ENCODE measurements at places on chromosomes 3 and 15.

DNA sequence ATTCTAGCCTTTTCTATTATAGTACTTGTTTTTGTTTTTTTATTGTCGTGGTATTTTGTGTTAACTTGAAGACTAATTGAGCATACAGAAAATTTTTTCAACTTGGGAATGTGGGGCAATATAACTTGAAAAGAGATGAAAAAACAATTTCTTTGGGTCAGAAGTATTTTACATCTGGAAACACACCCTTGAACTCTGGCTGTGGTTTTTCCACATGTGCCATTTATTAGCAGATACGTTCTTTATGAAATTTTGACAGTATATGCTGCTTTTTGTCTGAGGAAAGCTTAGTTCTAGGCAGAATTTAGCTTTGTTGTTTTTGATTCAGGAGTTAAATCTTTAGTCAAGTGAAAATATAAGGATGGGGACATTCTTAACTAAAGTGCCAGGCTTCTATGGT lies 44.7 kb downstream of the TCF12 start:
- no peak for DNase-seq

- DNase-seq: no peak
These were observed 24.4 kb downstream of the IL5RA start for GRCh38 chr3:3085782-3086181.

GRCh38 chr15:27176785-27177406 lies 205.9 kb downstream of the GABRG3 start:
- DNase-seq: no peak

GRCh38 chr3:187403768-187404288 lies 35.6 kb downstream of the RTP4 start:
- DNase-seq: no peak

DNA sequence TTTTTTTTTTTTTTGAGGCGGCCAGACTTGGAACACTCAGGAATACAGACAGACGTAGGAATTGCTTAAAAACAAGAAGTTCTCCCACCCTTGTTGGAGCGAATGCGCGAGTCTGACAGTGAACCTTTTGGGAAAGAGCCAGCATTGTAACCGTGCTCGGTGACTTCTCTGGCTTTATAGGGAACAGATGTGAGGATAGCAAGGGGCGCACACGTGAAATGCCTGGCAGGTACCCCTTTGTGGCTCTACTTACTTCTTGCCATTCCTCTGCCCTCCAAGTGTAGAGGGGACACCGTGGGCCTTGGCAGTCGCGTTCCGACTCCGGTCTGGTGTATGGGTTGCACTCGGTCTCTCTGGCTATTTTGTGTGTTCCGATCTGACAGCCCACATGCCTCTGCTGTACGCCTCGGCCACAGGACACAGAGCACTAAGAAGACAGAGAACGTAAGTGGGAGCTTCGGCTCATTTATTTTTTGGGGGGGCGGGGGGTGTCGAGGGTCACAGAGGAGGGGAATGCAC lies 126.4 kb downstream of the ADAMTS9 start:
- DNase-seq: no peak

- DNase-seq: peak; percentile 69
These were observed 11.3 kb upstream of the C3orf52 start for GRCh38 chr3:112074616-112075497.

- no peak for DNase-seq
These were observed 2.2 kb downstream of the IGF1R start for GRCh38 chr15:98650417-98651035.
